ENCODE measurements at places on chromosomes 2 and 18.
A peak's percentile ranks its signal among the peaks of the same experiment; 100 is the strongest.

DNA sequence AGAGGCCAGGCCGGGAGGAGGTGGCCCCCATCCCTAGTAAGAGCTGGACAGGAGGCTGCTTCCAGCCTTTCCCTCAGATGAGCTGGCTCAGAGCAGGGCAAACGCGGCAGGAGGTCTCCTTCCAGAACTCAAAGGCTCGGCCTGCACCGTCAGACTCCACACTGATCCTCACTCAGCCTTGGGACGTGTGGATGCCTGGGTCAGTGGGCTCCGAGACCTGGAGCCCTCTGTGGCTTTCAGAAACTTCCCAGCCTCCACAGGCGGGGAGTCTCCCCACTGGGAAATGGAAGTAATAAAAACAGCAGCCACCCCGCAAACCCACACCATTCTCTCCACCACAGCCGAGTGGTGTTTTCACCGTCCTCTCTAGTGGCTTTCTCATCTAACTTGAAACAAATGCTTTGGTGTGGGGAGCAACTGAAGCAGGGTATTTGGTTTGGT lies 54.3 kb downstream of the INPP5D start:
- no peak for DNase-seq

GRCh38 chr18:48919547-48919946 lies 31.2 kb downstream of the SMAD7 start:
- no peak for DNase-seq

DNA sequence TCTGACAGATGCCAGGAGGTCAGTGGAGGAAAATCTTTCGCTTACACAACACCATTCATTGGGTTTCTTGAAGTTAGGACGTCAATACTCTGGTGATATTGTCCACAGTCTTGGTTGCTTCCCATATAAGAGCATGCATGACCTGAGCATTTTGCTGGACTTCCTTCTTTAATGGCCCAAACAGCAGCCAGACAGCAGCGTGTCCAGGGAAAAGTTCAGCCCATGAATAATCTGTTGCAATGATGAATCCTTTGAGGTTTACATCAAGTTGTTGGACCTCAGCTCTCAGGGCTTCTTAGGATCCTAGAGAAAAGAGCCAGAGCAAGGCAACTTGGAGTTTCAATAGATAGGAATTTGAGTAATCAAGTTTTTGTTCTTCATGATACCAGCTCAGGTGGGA lies 155.6 kb upstream of the MGAT5 start:
- DNase-seq: no peak

DNA sequence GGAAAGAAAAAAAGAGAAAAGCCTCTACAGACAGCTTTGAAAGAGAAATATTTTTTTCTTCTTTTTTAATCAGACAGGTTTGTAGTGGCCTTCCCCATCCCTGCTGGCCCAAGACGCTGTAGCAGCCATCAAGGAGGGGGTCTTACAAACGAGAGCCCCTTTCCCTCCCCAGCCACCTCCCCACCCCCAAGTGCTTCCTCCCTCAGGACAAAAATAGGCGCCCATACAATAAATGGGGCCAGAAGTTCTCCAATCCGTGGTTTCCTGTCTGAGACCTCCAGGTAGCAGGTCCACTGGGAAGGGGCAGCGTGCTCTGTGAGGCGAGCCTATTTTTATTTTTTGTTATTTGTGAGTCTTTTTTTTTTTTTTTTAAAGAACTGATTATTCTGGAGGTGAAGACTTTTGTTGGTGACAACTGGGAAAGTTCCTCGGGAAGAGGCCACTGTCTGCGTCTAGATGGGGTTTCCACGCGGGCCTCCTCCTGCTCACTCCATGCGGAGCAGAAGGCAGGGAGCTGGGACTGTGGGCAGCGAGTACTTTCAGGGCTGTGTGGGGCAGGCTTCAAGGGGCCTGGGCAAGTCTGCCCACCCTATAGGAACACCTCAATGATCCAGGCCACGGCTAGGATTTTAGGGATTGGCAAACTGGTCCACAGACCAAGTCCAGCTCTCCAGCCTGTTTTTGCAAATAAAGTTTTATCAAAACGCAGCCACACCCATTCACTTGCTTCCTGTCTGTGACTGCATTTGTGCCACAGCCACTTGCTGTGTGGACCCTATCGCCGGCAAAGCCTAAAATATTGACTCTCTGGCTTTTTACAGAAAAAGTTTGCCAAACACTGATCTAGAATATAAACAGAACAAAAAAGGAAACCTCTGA lies 139.6 kb downstream of the CTIF start:
- DNase-seq: no peak

DNA sequence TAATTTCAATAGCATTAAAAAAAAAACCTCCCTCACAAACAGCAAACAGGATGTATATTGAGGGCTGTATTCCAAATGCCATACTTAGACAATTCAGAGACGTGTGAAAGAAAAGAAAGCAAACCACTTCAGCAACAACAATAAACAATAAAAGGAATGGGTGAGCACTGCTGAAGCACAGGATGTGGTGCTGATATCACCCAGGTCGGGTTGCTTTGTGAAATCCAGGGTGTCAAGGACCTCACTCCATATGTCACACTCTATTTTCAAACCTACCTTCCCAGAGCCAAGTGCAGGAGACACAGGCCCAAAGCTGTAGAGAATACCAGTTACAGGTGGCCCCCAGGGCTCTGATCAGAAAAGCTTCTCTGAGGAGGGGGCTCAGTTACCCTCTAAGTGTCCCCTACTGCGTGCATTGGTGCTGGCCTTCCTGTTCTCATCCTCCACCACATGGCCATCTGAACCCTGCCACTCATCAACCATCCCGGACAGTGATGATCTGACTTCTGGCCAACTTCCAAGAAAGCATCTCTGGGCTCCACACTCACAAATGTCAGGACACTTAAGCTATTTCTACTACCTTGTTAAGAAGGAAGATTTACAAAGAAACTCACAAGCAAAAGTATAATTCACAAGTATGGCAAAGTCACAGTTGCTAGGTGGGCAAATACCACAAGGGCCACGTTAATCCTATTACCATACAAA lies 363.0 kb downstream of the SS18 start:
- DNase-seq: no peak

GRCh38 chr2:10120877-10121574 lies 1.5 kb upstream of the RRM2 start:
- peak; percentile 39 for DNase-seq

Measured in right kidney (tissue), 9 donors.